ENCODE measurements at places on chromosomes 11 and 22.

GRCh38 chr11:11524436-11525061 is 97.3 kb downstream of the GALNT18 start:
- DNase-seq: no peak

DNA sequence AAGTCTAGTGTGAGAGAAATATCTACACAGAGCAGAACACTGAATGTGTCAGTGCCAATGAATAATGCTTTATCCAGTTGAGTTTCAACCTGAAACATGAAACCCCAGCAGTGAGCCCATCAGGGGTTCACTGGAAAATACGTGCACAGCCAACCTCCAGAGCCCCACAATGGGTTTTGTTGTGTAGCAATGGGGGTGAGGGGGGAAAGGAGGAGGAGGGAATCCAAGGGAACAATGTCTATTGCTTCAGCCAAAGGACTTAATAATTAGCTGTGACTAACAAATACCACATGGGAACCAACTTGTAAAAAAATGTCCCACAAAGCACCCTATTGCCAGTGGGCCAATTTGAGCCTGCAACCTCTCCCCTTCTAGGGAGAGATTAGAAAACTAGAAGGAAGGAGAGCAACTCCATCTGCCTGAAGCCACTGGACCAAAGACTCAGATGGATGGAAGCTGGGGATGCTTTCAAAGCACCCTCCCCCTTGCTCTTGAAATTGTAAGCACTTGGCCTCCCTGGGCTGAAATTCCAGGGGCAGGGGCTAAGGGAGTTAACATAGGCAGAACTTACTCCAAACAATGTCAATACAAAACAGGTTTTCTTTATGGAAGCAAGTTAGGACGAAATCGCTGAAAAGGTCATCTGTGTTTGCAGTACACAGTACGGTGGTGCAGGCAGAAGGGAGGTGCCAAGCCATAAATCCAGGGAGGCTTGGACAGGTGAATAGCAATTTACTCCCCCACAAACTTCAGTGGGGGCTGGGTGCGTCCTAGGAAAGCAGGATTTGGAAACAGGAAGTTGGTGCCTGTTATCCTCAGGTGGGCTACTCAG is 99.8 kb downstream of the ARL14EP start:
- DNase-seq: no peak

GRCh38 chr11:69487849-69488542 is 6.5 kb downstream of the LINC01488 start:
- DNase-seq: no peak

DNA sequence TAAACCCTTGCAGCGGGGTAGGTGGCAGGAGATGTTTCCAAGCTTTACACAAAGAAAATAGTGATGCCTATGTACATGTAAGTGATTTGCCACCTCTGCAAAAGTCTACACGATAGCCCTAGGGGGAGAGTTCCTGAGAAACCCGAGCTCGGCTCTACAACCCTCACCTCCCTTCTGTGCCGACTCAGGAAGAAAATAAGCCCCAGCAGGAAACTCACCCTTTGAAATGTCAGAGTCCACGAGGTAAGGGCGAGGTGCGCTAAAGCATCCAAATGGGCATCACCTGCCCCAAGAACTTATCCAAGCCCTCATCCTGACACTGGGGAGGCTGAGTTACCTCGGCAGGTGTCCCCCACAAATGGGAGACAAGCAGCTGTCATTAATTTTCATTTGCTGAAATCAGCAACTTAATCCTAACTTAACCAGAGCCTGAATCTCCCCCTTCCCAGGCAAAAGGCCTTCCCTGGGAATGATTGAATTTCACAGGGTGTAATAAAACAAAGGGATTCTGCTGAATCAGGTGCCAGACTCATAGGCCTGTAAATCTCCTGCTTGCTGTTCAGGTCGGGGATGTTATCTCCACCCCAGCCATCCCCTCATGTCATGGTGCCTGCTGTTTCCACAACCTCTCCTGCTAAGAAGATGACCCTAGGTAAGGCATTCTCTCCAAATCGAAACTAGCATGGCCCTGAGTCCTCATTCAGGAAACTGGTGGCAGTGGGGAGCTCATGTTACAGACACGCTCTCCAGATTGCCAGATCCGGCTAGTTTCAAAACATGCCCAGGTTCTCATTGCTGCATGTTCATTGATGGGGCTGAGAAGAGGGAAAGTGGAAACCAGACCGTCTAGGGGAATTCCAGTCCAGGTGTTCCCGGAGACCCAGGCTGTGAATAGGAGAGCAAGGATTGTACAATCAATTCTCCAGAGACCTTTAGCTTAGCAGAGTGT is 105.3 kb upstream of the KIRREL3 start:
- peak; percentile 99 for DNase-seq

GRCh38 chr11:42774567-42774966 is 537.2 kb upstream of the API5 start:
- DNase-seq: no peak

DNA sequence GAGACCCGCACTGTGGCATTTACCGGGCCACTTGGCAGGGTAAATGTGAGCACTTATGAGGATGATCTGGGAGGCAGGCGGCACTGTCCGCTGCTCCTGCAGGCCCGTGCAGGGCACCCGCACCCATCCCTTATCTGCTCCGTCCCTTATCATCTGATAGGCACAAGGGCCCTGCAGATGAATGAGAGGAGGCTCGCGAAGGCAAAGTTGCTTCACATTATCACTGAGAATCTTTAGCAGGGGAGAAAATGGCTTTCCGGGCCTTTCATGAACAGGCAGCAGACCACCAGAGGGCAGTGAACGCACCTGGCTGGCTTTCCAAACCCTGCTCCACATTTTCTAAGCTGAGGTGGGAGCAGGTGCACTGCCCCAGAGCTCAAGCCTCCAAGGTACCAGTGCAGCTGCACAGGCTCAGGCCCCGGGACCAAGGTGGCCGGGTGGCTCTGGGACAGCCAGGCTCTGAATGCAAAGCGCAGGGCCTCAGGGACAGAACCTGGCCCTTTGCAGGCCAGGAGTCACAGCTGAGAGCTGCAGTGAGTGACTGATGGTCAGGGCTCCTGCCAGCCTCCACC is 165.6 kb downstream of the SHANK2 start:
- DNase-seq: peak; percentile 31

DNA sequence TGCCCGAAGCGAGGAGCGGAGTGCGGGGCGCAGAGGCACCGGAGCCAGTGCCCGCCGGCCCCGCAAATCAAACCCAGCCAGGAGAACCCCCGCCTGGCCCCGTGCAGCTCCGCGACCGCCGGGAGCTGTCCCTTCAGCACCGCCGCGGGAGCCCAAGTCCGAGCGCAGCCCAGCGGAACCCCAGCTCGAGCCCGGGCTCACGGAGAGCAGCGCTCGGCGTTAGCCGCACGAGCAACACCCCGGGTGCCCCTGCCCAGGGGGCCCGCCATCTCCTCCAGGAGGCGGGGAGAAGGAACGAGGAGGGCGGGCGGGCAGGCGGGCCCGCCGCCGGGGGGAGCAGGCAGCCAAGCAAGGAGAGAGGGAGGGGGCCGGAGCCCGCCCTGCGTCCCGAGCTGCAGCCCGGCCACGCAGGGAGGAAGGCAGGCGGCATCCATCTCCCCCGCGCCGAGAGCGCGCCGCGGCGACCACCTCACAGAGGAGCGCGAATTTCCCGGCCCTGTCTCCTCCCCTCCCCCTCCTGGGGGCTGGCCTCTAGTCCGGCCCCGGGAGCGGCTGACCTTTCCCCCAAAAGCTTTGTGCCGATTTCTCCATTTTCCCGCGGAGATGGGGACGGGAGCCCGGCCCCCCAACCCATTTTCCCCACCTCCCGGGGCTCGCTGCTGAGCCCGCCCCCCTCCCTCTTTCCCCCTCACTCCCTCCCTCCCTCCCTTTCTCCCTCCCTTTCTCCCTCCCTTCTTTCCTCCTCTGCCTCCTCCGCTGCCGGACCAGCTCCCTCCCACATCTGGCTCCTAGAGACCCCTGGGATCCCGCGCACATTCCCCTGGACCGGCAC is 621 bp downstream of the KCNC1 start:
- no peak for DNase-seq

DNA sequence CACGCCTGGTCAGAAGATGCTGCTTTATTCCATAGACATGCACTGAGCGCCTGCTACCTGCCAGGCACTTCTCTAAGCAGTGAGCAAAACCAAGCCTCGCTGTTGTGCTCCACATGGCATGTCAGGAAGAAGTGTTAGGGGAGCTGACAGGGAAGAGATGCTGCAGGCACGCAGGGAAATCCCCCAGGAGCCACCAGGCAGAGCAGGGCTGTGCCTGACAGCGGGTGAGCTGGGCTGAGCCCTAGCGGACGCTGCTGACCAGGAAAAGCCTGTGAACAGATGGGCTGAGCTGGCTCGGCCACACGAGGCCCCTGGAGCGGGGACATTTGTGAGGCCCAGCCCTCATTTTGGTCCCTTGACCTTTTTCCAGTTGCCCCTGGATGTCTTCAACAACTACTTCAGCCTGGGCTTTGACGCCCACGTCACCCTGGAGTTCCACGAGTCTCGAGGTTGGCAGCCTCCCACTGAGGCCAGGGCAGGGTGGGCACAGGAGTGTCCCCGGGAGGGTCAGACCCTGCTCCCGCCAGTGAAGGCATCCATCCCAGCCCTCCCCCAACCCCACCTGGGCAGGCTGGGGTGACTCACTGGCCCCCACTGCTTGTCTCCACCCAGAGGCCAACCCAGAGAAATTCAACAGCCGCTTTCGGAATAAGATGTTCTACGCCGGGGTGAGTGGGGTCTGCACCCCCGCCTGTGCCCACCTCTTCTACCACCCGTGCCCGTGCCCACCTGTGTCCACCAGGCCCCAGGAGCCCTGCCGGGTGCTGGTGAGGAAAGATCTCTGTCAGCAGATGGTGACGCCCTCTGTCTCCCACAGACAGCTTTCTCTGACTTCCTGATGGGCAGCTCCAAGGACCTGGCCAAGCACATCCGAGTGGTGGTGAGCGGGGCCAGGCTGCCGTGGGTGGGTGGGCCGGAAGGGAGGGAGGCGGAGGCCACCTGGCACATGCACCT is 7.4 kb upstream of the MDK start:
- no peak for DNase-seq

GRCh38 chr11:16846305-16846704 is 107.9 kb downstream of the C11orf58 start:
- no peak for DNase-seq

All from DMS153 (cell line).